ENCODE measurements at places on chromosomes 1 and 21.
A peak's percentile ranks its signal among the peaks of the same experiment; 100 is the strongest.

- peak; percentile 74 for DNase-seq
Measured at GRCh38 chr1:86739648-86740509, 35.5 kb downstream of the SH3GLB1 start.

DNA sequence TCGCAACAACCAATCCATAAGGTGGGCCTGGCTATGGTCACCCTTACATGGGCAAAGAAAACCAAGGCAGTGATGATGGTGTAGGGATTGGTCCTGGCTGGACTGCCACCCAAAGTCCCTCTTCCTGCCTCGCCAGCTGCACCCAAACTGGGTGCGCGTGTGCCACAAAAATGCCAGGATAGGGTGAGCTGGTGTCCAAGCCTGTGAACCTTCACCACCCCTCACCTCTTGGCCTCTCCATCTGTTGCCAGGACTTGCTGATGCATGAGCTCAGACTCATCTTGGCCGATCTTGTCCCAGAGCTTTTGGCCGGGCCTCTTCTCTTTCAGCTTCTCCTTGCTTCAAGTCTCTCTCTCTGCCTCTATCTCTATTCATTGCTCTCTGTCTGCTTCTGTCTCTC, 41.8 kb downstream of the FOXD2 start:
- no peak for DNase-seq

DNA sequence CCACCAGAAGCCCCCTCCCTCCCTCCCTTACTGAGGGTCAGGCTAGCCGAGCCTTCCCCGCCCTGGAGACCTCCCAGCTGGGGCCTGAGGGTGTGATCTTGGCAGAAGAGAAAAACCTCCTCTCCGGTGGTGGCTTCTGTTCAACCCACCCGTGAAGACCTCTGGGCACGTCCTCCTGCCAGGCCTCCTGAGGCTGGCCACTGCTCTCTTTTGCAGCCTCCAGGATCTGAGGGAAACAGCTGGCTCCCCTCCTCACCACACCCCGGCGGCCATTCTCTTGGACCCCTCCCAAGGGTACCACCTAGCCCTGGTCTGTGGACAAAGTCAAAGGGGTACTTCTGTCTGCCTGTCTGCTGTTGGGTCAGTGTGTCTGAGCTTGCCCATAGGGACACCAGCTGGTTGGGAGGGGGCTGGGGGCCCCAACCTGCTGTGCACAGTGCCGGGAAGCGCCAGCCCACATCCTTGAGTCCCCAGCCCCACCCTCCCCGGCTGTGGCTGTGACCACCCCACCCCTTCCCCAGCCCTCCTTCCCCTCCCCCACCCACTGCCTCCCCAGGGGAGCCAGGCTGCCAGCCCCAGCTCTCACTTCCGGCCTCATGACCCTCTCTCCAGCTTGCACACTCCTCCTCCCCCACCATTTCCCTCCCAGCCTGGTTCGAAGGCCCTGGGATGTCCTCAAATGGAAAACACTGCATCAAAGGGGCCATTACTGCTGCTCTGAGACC, 48.1 kb downstream of the AHDC1 start:
- peak; percentile 68 for DNase-seq

- peak; percentile 64 for DNase-seq
Measured at GRCh38 chr1:42035205-42035829, 116.6 kb upstream of the HIVEP3 start.

DNA sequence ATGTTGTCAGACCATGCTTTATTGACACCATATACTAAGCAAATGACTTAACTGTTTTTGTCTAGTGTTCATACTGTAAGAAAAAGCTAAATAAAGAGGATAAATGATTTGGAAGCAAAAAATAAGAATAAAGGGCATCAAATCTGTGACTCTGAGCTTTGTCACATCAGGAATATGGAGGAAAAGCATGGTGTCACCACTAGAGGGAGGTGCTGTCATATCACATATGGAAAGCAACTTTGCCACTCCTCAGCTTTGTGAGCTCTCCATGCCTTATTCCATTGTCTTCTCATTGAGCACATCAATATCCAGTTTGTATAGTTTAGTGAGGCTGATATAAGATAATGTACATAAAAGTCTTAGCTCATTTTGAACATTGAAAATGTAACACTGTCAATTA, 20.8 kb upstream of the GBP1 start:
- peak; percentile 80 for DNase-seq

DNA sequence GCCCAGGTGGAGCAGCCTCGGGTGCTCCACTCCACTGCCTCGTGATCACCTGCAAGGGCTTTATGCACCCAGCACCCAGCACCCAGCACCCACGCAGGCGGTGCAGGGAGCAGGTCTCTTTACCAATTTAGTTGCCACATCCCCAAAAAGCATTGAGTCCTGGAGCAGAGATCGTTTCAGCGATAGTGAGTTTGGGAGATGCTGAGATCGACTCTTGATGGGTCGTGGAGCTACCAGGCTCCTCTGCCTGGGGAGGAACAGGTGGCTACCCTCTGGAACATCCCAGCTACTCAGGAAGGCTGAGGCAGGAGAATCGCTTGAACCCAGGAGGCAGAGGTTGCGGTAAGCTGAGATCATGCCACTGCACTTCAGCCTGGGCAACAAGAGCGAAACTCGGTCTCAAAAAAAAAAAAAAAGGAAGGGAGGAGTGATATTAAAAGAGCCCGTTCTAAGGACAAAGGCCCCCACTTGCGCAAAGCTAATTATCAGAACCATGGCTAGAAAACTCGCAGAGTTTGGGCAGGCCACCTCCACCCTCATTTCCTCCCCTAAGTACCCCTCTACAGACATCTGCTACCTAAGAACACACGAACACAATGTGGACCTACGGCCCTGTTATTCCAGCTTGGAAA, 106.5 kb upstream of the SLC45A1 start:
- peak; percentile 21 for DNase-seq

DNA sequence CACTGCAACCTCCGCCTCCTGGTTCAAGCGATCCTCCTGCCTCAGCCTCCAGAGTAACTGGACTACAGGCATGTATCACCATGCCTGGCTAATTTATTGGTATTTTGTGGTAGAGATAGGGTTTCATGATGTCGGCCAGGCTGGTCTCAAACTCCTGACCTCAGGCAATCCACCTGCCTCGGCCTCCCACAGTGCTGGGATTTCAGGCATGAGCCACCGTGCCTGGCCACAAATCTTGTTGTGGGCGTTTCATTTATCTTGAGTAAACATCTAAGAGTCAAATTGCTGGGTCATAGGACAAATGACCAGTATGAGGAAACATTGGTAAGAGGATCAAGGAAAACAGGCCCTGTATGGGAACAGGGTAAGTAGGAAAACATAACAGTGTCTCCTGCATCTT, 17.9 kb downstream of the TMEM200B start:
- no peak for DNase-seq

GRCh38 chr1:174999936-175000696, at the start of gene CACYBP:
TSS of gene CACYBP (plus strand) at chr1:174999947. CDS start at chr1:175000181, 234 bp downstream.
- DNase-seq = peak; percentile 42

GRCh38 chr1:8118031-8118451, 91.9 kb upstream of the ERRFI1 start:
- no peak for DNase-seq

GRCh38 chr1:218383681-218384080, 38.5 kb downstream of the TGFB2 start:
- no peak for DNase-seq

DNA sequence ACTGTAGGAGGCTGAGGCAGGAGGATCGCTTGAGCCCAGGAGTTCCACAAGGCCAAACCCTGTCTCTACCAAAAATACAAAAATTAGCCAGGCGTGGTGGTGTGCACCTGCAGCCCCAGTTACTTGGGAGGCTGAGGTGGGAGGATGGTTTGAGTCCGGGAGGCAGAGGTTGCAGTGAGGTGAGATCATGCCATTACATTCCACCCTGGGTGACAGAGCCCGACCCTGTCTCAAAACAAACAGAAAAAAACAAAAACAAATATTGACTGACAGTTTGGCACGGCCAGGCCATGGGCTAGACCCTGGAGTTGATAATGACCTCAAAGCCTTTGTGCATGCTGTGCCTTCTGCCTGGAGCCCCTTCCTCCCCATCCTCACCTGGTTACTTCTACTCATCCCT, 19.2 kb upstream of the RSPO1 start:
- no peak for DNase-seq

DNA sequence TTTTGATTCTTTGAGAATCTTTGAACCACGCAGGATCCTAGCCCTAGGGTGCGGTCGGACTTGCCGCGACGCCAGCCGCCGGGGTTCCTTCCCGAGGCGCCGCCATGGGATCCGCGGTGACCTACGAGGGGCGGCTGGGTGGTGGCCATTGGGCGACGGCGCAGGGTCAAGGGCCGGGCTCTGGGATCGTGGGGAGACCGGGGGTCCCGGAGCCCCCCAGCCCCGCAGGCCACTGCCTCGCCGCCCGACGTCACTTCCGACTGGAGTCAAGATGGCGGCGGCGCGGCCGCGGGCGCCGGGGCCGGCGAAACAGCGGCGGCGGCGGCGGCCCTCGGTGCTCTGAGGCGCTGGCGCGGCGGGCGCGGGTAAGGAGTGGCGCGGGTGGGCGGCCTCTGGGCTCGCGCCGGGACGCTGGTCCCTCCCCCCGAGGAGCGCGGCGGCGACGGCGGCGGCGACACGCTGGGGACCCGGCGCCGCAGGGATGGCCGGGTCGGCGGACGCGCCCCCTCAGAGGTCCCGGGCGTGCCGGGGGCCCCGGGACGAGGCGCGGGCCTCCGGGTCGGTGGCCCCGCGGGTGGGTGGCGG, at the start of gene PRDM2:
Gene PRDM2 (plus strand): TSS at position 253 of the 585 bp plus-strand sequence. CDS start 15,418 bp downstream, outside the sequence.
- DNase-seq = peak; percentile 65

DNA sequence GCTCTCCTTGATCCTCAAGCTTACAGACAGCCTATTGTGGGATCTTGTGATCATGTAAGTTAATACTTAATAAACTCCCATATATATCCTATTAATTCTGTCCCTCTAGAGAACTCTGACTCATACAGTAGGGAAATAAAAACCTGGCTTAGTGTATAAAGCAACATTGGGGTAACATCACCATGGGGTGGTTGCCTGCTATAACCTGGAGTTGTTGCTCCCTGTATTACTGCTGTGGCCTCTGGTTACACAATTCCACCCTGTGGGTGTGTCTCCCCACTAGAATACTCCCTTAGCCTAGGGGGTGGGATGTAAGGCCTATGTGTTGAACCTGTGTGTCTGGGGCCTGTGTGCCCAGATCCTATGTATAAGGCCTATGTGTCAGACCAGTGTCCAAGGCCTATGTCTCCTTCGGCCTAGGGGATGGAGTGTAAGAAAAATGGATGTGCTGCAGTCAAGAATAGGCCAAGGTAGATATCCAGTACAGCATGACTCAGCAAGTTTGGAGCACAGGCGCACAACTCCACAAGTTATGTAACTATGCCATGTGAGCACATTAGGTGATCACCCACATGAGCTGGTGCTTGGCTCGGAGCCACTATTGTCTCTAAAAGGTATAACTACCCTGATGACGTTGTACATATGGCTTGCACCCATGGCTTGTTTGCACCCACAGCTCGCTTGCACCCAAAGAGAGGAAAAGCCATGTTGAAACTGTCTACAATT, 96.8 kb upstream of the C1orf21 start:
- peak; percentile 38 for DNase-seq

GRCh38 chr1:206923009-206923960, 1.5 kb upstream of the FCMR start:
- DNase-seq = peak; percentile 94

DNA sequence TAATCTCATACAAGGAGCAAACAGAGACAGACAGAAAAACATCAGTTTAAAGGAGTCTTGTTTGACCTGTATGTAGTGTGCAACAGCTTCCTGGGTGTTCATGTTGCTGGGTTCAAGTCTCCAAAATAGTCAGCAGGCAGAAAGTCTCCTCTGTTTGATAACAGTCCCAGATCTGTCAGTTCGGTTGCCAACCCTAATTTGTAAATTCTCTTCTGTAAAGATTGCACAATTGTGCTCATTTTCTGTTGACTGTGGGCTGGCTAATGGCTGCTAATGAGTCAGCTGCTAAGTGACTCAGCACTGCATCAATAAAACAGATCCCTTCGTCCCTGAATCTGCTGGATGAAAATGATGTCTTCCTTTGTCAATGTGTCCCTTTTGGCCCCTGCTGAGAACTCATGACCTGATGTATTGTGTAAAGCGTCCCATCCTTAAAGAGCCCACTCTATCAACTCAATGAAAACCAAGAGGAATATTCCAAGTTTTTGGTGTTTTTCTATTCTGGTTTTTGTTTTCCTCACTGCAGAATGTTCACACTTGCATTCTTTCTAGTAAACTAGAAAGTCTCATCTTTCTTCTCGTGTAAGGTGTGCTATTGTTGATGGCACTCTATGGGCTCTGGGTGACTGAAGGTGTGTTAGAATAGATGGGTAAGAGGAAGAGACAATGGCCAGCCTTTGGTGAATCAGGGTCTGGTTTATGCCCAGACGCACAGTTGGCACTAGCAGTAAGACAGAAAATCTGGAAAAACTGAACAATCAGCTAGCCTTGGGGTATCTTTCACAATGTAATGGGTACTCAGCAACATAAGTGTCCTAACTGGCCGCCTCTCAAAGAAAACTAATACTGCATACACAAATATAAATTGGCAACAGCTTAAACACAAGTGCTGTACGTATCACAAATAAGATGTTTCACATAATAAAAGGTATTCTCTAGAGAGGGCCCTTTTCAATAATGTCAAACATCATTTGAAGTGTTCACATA, 75.1 kb upstream of the SIPA1L2 start:
- DNase-seq = peak; percentile 48

- no peak for DNase-seq
Measured at GRCh38 chr1:168867941-168868634, 139.1 kb upstream of the DPT start.

GRCh38 chr21:29718081-29718815, 221.5 kb downstream of the GRIK1 start:
- DNase-seq = no peak

DNA sequence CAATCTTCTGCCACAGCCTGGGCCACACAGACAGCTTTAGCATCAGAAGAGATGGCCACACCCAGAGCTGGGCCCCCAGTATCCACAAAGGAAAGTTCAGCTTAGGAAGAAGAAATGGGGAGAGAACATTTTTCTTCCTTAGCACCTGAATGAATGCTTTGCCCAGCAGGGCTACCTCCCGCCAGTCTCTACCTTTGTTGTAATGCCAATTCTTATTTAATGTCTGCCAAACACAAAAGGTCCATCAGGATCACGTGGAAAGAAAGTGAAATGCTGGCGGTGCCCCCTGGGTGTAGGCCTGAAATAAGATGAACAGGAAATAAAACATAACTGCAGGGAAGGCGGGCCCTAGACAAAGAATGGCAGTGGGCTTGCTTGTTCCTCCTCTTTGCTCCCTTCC, 125.6 kb downstream of the CACNA1E start:
- no peak for DNase-seq

DNA sequence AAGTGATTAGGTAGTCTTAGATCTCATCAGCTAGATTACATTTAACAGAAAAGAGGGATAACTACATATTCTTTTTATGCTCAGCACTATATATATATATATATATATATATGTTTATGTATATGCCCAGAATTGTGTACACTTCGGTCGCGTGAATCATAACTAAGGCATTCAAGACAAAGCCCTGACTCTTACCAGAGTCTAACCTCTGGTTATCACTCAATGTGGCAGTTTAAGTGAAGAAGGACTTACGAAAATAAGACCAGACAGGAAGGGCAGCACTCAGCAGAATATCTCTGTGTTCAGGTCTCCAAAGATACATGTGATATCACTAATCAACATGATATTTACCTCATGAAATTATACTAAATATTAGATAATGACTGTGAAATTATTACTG, 1326.7 kb downstream of the MRPL39 start:
- DNase-seq = no peak

GRCh38 chr1:76921590-76921989, 54.3 kb downstream of the ST6GALNAC5 start:
- DNase-seq = no peak

GRCh38 chr1:43077273-43077672, 94.8 kb downstream of the EBNA1BP2 start:
- DNase-seq = no peak
